ENCODE measurements at places on chromosomes 11 and 22.

DNA sequence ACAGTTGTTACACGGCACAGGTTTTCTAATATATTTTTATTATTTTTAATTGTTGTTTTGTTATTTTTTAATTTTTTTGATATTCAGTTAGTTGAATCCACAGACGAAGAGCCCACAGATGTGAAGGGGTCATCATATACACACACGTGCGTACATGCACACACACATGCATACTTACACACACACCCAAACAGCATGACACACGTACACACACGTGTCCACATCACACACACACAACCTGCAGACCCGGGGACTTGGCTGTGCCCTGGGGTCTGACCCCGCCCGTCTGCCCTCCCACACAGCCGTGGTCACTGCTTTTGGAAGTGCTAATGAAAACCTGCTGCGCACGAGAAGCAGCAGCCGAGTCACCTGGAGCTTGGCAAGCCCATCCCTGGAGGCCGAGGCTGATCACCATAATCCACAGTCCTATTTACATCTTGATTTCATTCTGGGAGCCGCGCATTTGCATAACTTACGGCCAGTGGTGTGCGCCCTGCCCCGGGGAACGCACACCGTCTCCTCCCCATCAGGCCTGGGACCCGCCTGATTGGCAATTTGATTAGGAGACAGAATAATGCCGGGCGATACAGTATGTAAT is 110.3 kb downstream of the BRD1 start:
- DNase-seq, result no peak

- no peak for DNase-seq
These were observed 3.8 kb downstream of the FOLR1 start for GRCh38 chr11:72195518-72196270.

DNA sequence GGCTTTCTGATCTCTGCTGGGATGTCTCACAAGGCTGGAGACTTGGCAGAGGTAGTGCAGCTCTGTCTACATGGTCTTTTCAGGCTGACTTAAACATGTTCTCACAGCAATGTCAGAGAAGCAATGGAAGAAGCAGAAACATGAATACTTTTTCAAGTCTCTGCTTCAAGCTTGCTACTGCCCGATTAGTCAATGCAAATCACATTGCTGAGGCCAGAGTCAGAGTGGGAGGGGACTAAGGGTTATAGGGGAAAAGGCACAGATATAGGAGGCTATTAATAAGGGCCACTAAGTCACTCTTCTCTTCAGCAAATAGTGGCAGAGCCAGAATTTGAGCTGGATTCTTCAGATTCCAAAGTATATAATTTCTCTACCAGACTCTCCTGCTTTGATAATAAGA is 390.5 kb downstream of the TMEM135 start:
- no peak for DNase-seq

DNA sequence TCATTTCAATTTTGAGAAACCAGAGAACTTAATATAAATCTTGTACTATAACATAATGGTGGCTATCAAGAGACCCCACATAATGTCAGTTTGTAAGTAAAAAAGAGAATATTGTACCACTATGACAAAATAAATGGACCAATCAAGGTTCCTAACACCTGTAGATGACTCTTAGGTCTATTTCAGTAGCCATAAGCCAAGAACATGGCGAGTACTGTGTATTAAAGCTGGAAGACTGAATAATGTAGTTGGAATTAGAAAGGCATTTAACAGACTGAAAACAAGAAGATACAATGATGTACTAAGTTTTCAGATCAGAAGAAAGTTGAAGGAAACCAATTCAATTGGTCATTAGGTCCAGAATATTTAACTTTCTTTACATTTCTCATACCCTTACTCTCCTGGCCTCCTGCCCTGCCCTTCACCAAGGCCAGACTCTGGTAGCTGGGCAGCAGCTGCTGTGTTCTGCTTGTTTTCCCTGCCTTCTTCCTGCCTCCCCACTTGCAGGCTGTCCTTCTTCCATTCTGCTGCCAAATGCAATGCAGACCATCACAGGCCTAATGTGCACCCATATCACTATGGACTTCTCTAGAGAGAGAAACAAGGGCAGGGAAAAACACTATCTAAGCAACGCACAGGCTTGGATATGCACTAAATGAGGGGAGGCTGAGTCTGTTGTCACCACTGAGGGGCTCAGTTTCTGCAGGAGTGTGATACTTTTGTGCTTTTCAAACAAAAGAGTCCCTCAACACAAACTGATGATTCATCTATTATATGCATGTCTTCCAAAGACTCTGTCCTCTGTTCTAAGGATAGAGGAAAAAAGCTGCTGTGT is 60.1 kb downstream of the RAB30 start:
- DNase-seq, result no peak

DNA sequence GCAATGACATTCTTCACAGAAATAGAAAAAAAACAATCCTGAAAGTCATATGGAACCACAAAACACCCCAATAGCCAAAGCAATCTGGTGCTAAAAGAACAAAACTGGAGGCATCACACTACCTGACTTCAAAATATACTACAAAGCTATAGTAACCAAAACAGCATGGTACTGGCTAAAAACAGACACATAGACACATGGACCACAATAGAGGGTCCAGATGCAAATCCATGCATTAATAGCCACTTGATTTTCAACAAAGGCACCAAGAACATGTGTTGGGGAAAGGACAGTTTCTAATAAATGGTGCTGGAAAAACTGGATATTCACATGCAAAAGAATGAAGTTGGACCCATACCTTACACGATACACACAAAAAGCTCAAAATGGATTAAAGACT is 27.9 kb upstream of the SMIM38 start:
- no peak for DNase-seq

- DNase-seq, result no peak
These were observed 26.0 kb downstream of the NEAT1 start for GRCh38 chr11:65448418-65449105.

DNA sequence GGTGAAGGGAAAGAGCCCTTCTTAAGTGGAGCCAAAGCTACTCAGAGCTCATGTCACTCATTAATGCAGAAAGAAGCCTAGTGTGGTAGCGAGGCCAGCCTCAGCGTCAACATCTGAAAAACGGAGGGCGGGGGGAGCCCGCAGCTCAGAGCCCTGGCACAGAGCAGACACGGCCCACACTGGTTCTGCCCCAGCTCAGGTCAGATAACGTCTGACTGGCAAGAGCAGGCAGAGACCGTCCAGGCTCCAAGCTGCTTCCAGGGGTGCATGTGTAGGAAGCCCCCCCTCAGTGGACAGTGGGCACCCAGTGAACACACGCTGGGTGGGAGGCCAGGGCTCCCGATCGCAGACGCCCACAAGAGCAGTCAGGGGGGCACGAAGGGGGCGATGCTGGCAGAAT is 100.8 kb downstream of the SHANK2 start:
- no peak for DNase-seq

GRCh38 chr11:46369458-46370152 is 11.9 kb upstream of the MDK start:
- DNase-seq, result no peak

DNA sequence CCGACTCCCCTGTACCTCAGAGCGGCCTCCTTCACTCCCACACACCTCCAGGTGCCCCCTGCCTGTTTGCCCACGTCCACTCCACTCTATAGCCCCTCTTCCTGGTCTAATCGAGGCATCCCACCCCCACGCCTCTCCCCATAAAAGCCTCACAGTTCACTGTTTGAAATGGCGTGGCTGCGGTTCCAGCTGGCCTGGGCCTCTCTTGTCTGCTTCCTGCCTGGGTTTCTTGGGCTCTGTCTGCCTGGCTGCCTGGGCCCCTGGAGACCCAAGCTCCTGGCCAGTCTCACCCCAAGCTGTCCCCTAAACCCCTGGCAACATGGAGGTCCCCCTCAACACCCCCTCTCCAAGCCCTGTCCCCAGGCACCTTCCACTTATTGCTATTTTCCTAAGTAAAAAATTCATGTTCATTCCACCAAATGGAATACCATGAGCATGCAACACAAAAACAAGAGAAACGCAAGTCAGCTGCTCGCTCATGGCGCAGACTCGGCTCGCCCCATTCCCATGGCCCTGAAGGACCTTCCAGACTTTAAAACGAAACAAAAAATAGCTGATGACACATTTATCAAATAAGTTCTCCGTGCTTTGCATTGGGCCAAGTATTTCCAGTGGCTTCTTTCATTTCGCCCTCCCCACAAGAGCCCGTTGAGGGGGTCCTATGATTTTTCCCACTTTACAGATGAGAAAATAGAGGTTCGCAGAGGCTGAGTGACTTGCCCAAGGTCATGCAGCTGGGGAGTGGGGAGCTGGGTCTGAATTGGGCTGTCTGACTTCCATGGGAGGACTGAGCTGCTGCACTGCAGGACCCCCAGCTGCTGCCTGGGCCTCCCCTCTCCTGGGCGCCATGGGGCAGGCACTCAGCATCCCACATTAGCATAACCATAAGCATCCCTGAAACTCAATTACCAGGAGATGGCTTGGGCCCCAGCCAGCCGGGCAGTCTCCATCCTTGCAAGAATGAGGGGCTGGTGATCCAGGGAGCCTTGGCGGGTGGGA is 11.7 kb upstream of the FLRT1 start:
- DNase-seq, result no peak

- DNase-seq, result no peak
These were observed 714.7 kb upstream of the TENM4 start for GRCh38 chr11:80155412-80156017.

DNA sequence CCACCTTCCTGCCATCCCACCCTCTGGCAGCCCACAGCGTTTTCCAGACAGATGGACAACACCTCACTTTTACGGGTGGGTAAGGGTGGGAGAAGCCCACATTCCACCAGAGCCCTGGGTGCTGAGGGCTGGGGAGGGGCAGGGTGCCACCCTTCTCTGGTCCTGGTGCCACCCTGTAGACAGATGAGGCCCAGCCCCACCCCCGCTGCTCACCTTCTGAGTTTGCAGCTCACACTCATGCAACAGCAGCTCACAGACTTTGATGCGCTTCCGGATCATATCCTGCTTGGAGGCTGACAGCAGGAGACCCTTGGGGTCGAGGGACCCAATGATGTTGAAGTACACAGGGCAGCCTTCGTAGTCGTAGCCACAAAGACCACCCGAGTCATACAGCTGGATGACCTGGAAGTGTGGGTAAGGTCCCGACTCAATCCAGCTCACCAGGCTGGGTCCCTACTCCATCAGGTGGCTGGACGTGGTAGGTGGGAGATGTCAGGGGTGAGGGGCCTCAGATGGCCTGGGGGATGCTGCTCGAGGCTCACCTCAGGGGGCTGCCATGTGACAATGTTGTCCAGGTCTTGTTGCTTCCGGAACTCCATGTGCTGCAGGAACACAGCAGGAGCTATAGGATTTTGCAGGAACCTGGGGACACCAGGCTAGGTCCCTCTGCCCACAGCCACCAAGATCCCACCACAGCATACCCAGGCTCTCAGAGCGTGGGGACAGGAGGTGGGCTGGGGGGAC is 10.3 kb downstream of the SEC14L4 start:
- DNase-seq, result no peak

GRCh38 chr11:57514538-57515331 is 767 bp downstream of the SLC43A1 start:
- DNase-seq, result no peak

DNA sequence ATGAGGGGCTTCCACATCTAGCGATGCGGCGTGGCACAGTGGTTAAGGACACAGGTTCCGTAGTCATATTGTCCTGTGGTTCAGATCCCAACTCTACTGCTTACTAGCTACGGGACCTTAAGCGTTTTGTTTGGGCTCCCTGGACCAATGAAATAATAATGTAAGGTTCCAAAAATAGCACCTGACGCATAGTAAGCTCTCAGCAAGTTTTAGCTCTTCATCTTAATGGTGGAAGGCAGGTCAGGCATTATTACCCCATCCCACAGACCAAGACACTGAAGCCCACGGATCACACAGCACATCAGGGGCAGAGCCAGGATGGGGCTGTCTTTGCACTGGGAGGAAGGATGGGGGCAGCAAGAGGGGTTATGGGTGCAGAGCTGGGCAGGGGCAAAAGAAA is 13.0 kb downstream of the DNAJB13 start:
- no peak for DNase-seq

- no peak for DNase-seq
These were observed 38.2 kb upstream of the UBASH3B start for GRCh38 chr11:122617297-122617696.

DNA sequence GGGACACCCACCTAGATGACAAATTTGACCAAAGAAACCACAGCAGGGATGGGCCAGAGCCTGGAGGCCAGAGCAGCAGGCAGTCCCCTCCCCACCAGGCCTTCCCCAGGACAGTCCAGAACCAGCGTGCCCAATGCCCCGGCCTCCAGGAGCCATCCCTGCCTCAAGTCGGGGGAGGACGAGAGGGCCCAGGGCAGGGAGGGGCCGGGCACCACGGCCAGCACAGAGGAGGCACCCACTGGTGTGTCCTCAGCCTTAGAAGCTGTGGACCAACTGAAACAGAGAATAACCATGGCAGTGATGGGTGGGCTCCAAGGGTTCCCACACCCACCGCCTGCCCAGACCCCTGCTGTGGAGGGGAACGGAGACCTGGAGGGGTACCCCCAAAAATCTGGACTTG is 28.3 kb upstream of the TCF20 start:
- no peak for DNase-seq

DNA sequence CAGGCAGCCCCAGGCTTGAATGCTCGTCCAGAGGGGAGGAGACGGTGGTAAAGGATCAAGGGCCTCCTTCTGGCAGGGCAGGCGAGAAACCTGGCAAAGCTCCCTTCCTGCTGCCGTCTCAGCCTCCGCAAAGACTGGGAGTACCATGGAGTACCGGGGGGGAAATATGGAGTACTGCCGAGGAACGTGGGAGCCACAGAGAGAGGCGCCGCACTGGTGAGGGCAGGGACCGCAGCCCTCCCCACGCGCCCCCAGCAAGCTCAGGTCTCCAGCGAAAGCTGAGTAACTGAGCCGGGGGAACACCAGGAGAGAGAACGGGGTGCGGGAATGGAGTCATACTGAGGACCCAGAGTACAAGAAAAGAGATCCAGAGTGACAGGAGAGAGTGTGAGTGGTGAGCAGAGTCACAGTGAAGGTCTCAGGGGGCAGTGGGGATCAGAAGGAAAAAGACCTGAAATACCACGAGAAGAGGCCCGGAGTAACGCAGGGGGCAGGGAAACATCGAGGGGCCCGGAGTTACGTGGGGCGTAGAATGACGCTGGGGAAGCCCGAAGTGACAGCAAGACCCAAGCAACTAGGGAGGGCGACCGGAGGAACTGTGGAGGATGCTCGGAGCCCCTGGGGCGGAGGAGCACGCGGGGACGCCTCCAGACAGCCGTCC is 740 bp downstream of the EML3 start:
- no peak for DNase-seq

Data from stimulated activated CD8-positive, alpha-beta memory T cell treated with anti-CD3 and anti-CD28 coated beads, Interleukin-4, amount 100 ng/mL, for 1 hour (primary cell).